ENCODE measurements at places on chromosomes 3 and 15.

GRCh38 chr3:38313695-38314094, 31.6 kb downstream of the SLC22A14 start:
- DNase-seq = no peak

- no peak for DNase-seq
Measured at GRCh38 chr3:133317866-133318265, 82.0 kb upstream of the BFSP2 start.

GRCh38 chr3:127299276-127299675, 11.4 kb upstream of the PRR20G start:
- DNase-seq = no peak

GRCh38 chr3:82281205-82281604, 519.8 kb upstream of the GBE1 start:
- DNase-seq = no peak

DNA sequence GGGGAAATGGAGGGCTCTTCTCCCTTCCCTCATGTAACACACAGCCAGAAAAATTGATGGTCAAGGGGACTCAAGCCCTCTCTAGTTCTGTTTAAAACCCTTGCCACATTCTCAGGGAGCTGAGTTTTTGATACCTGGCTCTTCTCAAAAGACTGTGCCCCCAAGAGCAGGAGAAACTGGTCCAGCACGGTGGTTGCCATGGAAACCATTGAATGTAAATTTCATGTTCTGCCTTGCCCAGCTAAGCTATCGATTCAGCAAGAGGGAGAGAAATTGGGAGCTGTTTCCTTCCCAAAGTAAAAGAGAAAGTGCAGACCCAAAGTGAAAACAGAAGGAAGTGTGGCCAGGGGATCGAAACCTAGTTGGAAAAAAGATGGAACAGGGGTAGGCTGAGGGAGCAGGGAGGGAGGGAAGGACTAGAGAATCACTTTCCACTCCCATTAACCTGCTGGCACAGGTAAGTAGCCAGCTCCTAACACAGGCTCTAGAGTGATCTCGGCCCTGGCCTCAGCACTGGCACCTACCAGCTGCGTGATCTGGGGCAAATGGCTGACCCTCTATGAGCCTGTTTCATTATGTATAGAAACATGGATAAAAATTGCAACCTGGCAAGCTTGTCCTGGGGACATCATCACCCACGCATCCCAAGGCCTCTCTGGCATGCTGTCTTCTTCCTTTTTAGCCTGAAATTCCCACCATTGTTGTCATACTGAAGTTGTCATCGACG, 140.9 kb downstream of the TPRA1 start:
- no peak for DNase-seq

DNA sequence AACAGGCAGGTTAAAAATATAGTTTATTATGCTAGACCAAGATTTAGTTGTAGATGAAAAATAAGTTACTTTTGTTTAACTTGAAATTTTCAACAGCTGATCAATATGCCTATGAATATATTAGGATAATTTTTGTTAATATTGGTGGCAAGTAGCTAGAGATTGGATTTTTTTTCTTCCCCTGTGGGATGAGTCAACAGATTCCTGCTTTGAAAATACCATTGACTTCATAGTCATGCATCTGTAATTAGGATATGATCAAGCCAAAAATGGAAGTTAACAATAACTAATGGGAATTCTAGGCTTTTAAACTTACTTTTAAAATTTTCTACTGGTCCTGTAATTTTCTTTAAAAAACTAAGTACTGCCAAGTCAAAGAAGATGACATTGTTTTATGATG, 211.7 kb downstream of the ZIC1 start:
- DNase-seq = no peak

GRCh38 chr15:79329171-79329611, 18.3 kb downstream of the TMED3 start:
- DNase-seq = no peak

- no peak for DNase-seq
Measured at GRCh38 chr15:60376677-60377095, 21.1 kb downstream of the ANXA2 start.

GRCh38 chr15:19987389-19988048, 554.1 kb downstream of the GOLGA6L6 start:
- DNase-seq = no peak

DNA sequence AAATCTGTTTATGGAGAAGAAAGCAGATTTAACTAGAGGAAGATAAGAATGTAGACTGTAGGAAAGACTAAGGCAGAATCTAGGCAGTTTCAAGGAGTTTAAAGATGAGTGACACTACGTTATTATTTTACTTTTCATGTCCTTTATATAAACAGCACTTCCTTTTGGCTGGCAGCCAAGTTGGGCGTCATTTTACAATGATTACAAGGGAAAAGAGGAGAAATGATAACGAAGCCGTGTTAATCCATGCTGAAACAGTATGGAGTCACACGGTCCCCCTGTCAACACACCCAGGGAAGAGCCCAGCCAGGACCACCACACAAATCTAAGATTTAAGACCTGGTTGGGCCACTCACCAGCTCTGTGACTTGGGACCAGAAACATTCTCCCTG, 83.7 kb upstream of the NEO1 start:
- DNase-seq = no peak

DNA sequence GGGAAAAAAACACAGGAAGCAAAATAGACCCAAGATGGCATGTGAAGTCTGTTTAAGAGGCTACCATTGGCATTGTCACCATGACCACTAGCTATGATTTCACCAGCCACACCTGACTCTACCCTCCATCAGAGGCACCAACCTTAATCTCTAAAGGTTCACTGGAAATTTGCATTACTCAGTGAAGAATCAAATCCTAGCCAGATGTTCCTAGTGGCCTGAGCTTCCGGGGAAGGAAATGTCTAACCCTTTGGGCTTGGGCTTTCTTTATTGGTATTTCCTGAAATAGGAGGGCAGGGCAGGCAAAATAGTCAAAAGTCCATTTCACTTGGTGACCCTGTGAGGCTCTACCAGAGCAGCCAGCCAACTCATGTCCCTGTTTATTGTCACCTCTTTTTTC, 110.9 kb upstream of the PHLDB2 start:
- DNase-seq = no peak

GRCh38 chr15:74343127-74343796, 24.2 kb downstream of the CYP11A1 start:
- no peak for DNase-seq

- DNase-seq = peak; percentile 35
Measured at GRCh38 chr3:192675958-192676649, 51.2 kb downstream of the FGF12 start.

- no peak for DNase-seq
Measured at GRCh38 chr3:58150130-58150809, 60.5 kb downstream of the DNASE1L3 start.

DNA sequence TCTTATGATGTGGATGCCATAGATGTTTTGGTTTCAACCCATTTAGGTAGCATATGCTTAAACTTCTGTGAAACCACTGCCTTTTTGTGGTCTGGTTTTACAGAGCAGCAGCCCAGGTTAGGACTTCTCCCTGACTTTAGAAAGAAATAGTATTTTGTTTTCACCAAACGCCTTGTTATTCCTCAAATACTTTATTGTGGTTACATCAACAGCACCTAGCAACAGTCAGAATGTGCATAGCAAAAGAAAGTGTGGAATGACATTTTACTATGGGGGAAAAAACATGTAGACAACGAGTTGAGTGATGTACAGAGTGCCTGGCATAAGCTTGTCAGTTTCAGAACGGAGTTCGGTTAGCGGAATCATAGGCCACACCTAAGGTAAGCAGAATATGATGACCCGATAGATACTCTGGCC, 159.2 kb downstream of the TPRG1 start:
- no peak for DNase-seq

All from GM06990 (cell line).